HFF-Myc (cell line): ENCODE measurements at places on chromosomes 2 and 18.

DNA sequence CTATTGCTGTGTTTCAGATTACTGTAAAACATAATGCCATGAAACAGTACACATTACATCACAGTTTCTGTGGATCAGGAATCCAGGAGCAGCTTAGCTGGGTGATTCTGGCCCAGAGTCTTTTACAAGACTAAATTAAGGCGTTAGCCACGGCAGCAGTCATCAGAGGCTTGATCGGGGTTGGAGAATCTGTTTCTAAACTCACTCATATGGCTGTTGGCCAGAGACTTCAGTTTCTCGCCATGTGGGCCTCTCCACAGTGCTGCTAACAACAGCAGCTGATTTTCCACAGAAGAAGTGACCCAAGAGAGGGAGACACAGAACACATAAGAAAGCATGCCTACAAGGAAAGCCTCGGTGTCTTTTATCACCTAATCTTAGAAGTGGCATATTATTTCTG lies 89.2 kb upstream of the MYO3B start:
- DNase-seq: no peak

DNA sequence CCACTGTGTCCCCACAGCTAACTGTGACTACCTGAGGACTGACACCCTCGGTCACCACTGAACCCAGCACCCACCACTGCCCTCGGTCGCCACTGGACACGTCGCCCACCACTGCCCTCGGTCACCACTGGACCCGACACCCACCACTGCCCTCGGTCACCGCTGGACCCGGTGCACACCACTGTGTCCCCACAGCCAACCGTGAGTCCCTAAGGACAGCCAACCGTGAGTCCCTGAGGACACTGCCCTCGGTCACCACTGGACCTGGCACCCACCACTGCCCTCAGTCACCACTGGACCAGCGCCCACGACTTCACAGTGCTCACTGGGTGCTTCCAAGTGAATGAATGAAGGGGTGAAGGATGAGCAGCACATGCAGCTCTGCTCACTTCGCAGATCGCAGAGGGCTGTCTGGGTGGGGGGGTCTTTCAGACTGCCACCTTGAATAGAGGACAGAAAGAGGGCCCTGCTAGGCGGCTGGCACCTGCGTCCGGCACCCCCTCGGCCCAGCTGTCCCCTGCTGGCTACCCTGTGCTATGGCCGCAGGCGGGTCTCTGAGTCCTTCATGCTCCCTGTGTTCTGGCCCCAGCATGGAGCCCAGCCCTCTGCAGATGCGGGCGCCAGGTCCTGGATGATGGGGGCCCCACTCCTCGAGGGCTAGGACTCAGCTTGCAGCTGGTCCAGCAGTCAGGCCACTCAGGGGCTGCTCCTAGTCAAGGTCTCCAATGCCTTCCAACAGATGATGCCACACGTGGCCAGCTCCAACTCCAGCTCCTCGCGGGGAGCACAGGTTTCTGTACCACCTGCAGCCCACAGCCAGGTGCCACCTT lies 51.4 kb upstream of the GPC1 start:
- no peak for DNase-seq

GRCh38 chr2:9779596-9780264 lies 63.5 kb upstream of the TAF1B start:
- no peak for DNase-seq

DNA sequence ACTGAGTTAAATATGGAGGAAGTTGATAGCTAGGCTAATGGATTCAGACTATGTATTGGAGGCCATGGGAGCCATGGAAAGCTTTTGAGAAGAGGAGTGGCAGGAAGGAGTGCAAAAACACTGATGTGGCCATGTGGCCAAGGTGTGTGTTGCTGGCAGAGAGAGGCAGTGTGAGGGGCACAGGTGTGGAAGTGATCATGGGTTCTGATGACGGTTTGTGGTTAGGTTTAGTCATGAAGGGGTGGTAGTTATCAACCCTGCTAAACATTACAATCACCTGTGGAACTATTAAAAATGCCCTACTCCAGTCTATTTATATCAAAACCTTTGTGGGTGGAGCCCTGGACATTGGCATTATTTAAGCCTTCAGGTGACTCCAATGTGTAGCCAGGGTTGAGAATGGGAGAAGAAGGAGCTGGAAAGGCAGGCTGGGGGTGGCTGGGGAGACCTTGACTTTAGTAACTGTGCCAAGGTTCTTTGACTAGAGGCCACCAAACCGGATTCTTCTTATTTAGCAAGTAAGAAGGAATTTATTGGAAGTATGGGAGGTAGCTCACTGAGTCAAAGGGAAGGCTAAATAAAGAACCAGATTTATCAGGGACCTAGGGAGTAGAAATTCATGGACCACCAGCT lies 13.5 kb downstream of the GPR39 start:
- DNase-seq: no peak

GRCh38 chr2:126748929-126749518 lies 93.1 kb downstream of the GYPC start:
- no peak for DNase-seq

GRCh38 chr2:221675201-221675908 lies 103.3 kb upstream of the EPHA4 start:
- DNase-seq: no peak

GRCh38 chr2:240155048-240155744 lies 14.7 kb upstream of the OTOS start:
- DNase-seq: no peak
